PC-3 (cell line): ENCODE measurements at places on chromosomes 4 and X. TPM values are rescaled to one million over a fixed set of nuclear protein-coding genes. Genes with fewer than 3 reads are reported as not detected.

DNA sequence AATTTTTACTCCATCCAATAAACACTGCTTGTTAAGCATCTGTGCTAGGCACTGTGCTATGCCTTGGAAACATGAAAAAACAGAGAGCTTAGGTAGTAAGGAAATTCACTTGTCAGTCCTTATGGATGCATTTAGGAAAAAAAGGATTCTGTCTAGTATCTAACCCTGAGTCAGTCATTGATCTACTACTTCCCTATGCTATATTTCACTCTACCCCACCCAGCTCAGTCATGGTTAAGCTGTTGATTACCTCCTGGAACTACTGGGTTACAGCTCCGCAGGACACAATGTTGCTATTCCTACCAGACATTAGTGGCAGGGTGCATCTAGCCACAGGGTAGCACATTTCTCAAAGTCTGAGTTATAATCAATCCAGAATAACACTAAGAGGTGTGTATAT is 2.9 kb upstream of the USP53 start:
- no peak for DNase-seq
- H3K36me3 ChIP-seq = no peaks in the 10 kb centered on the region
- H3K4me1 ChIP-seq = peaks cover 32% of the 10 kb centered on the region
- H3K27me3 ChIP-seq = no peaks in the 10 kb centered on the region
- H3K4me3 ChIP-seq = no peak overlapping the region
- H3K27ac ChIP-seq = peak overlapping the region; percentile 92

DNA sequence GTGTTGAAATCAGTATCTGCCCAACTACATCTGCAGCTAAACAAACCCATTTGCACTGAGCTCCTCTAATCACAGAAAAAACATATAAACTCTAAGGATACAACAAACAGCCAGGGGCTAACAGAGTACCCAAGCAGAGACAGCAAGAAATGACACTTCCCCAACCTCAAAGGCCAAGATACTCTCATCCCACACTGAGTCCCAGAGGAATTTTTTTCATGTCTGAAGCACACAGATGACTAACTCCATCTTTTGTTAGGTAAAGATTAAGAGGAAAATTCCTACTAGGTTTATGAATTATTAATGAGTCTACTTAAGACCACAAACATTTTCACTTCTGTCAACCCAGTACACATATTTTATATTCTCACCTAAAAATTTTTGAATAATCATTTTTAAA is 31.6 kb downstream of the SEPSECS start:
- H3K4me3 ChIP-seq = no peak overlapping the region
- H3K27me3 ChIP-seq = no peaks in the 10 kb centered on the region
- no peak overlapping the region for H3K27ac ChIP-seq
- no peaks in the 10 kb centered on the region for H3K4me1 ChIP-seq
- H3K36me3 ChIP-seq = no peaks in the 10 kb centered on the region
- DNase-seq = no peak

DNA sequence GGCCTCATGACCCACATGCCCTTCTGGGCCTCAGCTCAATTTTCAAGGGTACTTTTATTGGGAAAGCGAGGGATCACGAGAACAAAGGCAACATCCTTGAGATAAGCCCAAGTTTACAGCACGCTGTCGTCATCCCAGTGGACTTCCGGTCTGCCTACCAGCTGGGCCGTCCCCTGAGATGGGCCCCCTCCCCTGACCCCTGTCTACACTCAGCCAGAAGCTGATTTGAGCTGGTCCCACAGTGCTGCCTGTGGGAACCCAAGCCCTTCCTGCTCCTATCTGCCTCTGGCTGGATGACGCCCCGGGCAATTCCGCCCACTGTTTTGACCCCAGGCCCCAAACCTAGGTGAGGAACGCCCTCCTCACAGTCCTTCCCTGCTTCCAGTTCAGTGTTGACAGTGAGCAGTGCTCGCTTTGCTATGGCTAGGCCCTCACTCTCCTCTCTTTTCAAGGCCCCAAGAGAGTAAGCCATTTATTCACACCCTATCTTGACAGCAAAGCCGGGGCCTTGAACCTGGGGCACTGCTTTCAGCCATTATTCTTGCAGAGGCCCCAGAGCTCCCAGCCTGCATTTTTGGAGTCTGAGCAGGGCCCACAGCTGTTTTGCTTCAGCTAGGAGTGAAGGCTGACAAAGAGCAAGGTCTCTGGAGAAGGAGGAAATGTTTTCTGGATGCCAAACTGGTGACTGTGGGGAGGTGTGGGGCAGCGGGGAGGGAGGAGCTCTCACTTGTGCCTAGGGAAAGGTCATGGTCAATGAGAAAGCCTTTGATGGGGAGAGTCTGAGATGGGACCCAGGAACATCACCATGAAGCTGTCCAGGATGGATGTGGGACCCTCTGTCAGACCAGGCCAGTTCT is 164.6 kb upstream of the BCOR start:
- no peaks in the 10 kb centered on the region for H3K36me3 ChIP-seq
- H3K4me3 ChIP-seq = no peak overlapping the region
- H3K27ac ChIP-seq = no peak overlapping the region
- DNase-seq = peak; percentile 37
- H3K4me1 ChIP-seq = peaks cover 10% of the 10 kb centered on the region; the same call in 1 of the 2 replicates

DNA sequence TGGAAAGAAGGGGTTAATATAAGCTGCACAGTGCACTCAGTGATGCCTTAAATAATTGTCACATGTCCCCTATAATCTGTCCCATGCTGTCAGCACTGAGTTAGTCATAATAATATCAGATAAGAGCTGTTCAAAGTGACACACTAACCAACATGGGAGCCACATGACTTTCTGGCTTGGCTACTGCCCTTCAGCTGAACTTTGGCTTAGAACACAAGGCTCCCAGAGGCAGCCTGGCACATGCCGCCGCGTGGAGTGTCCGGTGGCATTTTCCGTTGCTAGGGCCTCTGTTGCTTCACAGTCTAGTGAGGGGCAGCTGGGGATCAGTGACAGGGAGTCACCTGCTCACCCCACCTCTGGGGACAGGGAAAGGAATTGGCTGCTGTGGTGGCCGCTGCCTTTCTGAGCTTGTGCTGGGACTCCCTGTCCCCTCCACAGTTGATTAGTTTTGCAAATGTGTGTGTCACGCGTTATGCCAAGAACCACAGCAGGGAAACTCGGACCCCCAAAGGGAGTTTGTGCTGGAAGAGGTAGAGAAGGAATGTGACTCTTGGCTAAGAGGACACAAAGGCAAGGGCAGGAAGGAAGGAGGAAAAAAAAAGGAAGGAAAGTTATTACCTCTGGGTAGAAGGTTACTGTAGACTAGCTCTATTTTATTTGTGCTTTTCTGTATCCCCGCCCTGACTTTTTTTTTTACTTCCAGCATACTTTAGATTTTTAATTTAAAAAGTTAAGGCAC is 41.1 kb upstream of the PPARGC1A start:
- no peaks in the 10 kb centered on the region for H3K27me3 ChIP-seq
- H3K27ac ChIP-seq = no peak overlapping the region
- no peak overlapping the region for H3K4me3 ChIP-seq
- no peaks in the 10 kb centered on the region for H3K36me3 ChIP-seq
- no peaks in the 10 kb centered on the region for H3K4me1 ChIP-seq

DNA sequence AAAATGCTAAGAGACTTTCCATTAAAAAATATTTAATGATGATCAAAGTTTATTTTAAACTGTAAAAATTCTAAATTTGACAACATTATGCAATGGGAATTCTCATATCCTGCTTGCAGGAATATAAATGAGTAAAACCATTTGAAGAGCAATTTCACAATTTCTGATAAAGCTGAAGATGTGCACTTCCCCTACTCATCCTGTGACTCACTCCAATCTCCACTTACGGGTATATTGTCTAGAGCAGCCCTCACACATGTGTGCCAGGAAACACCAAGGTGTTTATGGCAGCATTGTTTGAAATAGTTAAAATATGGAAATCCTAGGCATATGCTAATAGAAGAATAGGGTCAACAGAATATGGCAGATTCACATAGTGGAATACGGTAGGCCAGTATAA is 158.4 kb downstream of the PDHA2 start:
- no peak overlapping the region for H3K4me3 ChIP-seq
- H3K27ac ChIP-seq = no peak overlapping the region
- no peaks in the 10 kb centered on the region for H3K27me3 ChIP-seq
- no peaks in the 10 kb centered on the region for H3K36me3 ChIP-seq
- H3K4me1 ChIP-seq = no peaks in the 10 kb centered on the region

- DNase-seq = peak; percentile 67
- H3K36me3 ChIP-seq = no peaks in the 10 kb centered on the region
- peaks cover 5% of the 10 kb centered on the region; the same call in 1 of the 2 replicates for H3K4me1 ChIP-seq
- H3K4me3 ChIP-seq = no peak overlapping the region
Measured at GRCh38 chrX:106203315-106203714, 35.2 kb downstream of the PWWP3B start.

- no peaks in the 10 kb centered on the region for H3K27me3 ChIP-seq
- H3K4me3 ChIP-seq = no peak overlapping the region
- no peak overlapping the region for H3K27ac ChIP-seq
- no peaks in the 10 kb centered on the region for H3K36me3 ChIP-seq
Measured at GRCh38 chrX:117120700-117121099, 657.9 kb upstream of the CT83 start.

DNA sequence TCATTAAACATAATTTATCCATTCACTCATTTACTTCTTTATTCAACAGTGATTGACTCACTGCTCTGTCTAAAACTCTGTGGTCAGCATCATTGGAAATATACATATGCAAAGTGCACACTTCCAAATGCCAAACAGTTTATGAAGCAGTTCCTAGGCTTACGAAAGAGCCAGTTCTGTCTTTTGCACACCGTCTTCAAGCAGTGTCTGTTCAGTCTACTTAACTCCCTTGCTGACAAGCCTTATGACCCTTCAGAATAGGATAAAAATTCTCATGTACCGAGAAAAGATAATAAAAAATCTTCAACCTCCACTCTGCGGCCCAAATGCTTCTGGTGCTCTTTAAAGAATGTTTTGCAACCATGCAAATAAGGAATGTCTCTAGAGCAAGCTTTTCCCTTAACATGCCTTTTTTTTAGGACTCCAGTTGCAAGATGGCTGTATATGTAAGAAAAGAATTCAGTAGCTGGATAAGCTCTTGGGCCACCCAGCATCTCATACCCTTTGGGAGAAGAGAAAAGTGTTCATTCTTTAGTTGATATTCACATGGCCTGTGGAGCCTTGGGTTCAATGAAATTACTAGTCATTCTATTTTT is 1037.0 kb upstream of the SLIT2 start:
- no peaks in the 10 kb centered on the region for H3K27me3 ChIP-seq
- DNase-seq = no peak
- H3K27ac ChIP-seq = no peak overlapping the region
- H3K4me3 ChIP-seq = no peak overlapping the region

- no peak for DNase-seq
- no peaks in the 10 kb centered on the region for H3K4me1 ChIP-seq
- H3K36me3 ChIP-seq = no peaks in the 10 kb centered on the region
- no peak overlapping the region for H3K4me3 ChIP-seq
- H3K27me3 ChIP-seq = 0 out of 2 replicates have a peak, but pooled peaks cover 24% of the 10 kb centered on the region
Measured at GRCh38 chr4:21374641-21375368, 573.8 kb downstream of the KCNIP4 start.

DNA sequence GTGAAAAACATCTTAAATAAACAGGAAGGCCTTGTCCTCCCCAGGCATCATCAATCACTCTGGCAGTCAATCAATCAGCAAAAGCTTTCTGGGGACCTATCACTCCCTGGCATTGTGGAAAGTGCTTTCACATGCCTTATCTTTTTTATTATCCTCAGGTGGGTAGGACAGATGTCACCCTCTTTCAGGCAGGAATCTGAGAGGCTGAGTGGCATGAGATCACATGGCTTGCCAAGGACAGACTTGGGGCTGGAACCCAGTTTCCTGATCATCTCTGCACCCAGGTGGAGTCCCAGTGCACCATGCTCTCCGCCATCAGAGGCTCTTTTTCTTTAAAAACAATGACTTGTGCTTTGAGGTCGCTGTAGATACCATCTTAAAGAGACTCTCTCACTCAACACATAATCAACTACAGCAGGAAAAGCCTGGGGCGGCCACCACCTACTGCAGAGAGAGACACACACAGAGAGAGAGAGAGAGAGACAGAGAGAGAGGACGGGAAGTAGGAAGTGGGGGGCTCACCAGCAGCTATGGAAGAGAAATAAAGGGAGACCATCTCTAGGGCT is 282.7 kb downstream of the PTTG2 start:
- no peak overlapping the region for H3K27ac ChIP-seq
- no peaks in the 10 kb centered on the region for H3K36me3 ChIP-seq
- no peaks in the 10 kb centered on the region for H3K4me1 ChIP-seq
- no peaks in the 10 kb centered on the region for H3K27me3 ChIP-seq
- no peak overlapping the region for H3K4me3 ChIP-seq

GRCh38 chrX:327660-328126 is 9.1 kb upstream of the GTPBP6 start:
- no peaks in the 10 kb centered on the region for H3K4me1 ChIP-seq
- no peaks in the 10 kb centered on the region for H3K36me3 ChIP-seq
- no peak overlapping the region for H3K27ac ChIP-seq
- no peak overlapping the region for H3K4me3 ChIP-seq
- DNase-seq = no peak

GRCh38 chrX:151789179-151789800 is 54.7 kb downstream of the CNGA2 start:
- no peak overlapping the region for H3K27ac ChIP-seq
- H3K36me3 ChIP-seq = no peaks in the 10 kb centered on the region
- no peaks in the 10 kb centered on the region for H3K27me3 ChIP-seq
- H3K4me1 ChIP-seq = 0 out of 2 replicates have a peak, but pooled peaks cover 8% of the 10 kb centered on the region
- DNase-seq = peak; percentile 63
- H3K4me3 ChIP-seq = no peak overlapping the region

GRCh38 chr4:121266982-121267381 is 102.9 kb upstream of the TNIP3 start:
- no peaks in the 10 kb centered on the region for H3K27me3 ChIP-seq
- no peak for DNase-seq
- H3K36me3 ChIP-seq = no peaks in the 10 kb centered on the region
- H3K27ac ChIP-seq = no peak overlapping the region
- no peak overlapping the region for H3K4me3 ChIP-seq

- H3K4me1 ChIP-seq = peaks cover 36% of the 10 kb centered on the region
- H3K27ac ChIP-seq = peak overlapping the region; percentile 97
- no peaks in the 10 kb centered on the region for H3K36me3 ChIP-seq
- peak; percentile 75 for DNase-seq
- H3K4me3 ChIP-seq = no peak overlapping the region
Measured at GRCh38 chr4:29277381-29277780, 1442.8 kb upstream of the PCDH7 start.

GRCh38 chrX:37785569-37785968 is 5.7 kb downstream of the CYBB start:
- H3K36me3 ChIP-seq = no peaks in the 10 kb centered on the region
- no peaks in the 10 kb centered on the region for H3K4me1 ChIP-seq
- H3K27me3 ChIP-seq = no peaks in the 10 kb centered on the region
- H3K4me3 ChIP-seq = no peak overlapping the region
- DNase-seq = peak; percentile 33
- no peak overlapping the region for H3K27ac ChIP-seq

Gene CSN3
- not detected in 2 replicates for total RNA-seq

Gene ARHGEF9
- 8.3 TPM in 2 replicates for total RNA-seq

Gene PCDH7
- 1.8 and 1.9 TPM in 2 replicates for total RNA-seq

Gene ALAS2
- total RNA-seq = not detected in 2 replicates

Gene CXCL5
- total RNA-seq = 0.55 and 1.0 TPM in 2 replicates

Gene VCX2
- total RNA-seq = not detected in 2 replicates

Gene DGAT2L6
- total RNA-seq = not detected in 2 replicates

Gene SSX1
- total RNA-seq = not detected in 2 replicates

Gene MAMLD1
- 2.8 and 3.6 TPM in 2 replicates for total RNA-seq

Gene F8
- 0.91 and 1.1 TPM in 2 replicates for total RNA-seq
